ENCODE measurements at places on chromosomes 7 and 10. TPM values are rescaled to one million over a fixed set of nuclear protein-coding genes. Genes with fewer than 3 reads are reported as not detected.

ODAD2 gene
- polyA plus RNA-seq: 0.05 TPM

CD36 gene
- polyA plus RNA-seq: 5.5 TPM

GHRHR gene
- 0.33 TPM for polyA plus RNA-seq

TAS2R16 gene
- not detected for polyA plus RNA-seq

ADAMTS14 gene
- 0.62 TPM for polyA plus RNA-seq

PRSS37 gene
- not detected for polyA plus RNA-seq

CTAGE8 gene
- 6.0 TPM for polyA plus RNA-seq

CALCR gene
- polyA plus RNA-seq: not detected

AGR2 gene
- 122 TPM for polyA plus RNA-seq

SEMA3E gene
- polyA plus RNA-seq: 1.2 TPM

MGAM2 gene
- 0.12 TPM for polyA plus RNA-seq

NUDT13 gene
- polyA plus RNA-seq: 1.2 TPM

ITPRID1 gene
- 0.30 TPM for polyA plus RNA-seq

ADRA2A gene
- polyA plus RNA-seq: 0.65 TPM

LHFPL3 gene
- not detected for polyA plus RNA-seq

OR2A12 gene
- not detected for polyA plus RNA-seq

LRRC4 gene
- polyA plus RNA-seq: 3.5 TPM

FBXL13 gene
- polyA plus RNA-seq: 6.0 TPM

UCMA gene
- polyA plus RNA-seq: not detected

NPY4R2 gene
- not detected for polyA plus RNA-seq

C10orf105 gene
- polyA plus RNA-seq: 0.03 TPM

NEUROD6 gene
- polyA plus RNA-seq: not detected

GRID1 gene
- 0.50 TPM for polyA plus RNA-seq

SLC26A5 gene
- polyA plus RNA-seq: 0.46 TPM

NUTM2E gene
- polyA plus RNA-seq: not detected

AKR1C3 gene
- 158 TPM for polyA plus RNA-seq

AQP1 gene
- 3.8 TPM for polyA plus RNA-seq

SSMEM1 gene
- not detected for polyA plus RNA-seq

NCOA4 gene
- polyA plus RNA-seq: 79.1 TPM
